Colonic mucosa (tissue), 4 donors: ENCODE measurements at places on chromosomes 3 and 15.

GRCh38 chr15:79282371-79283251 lies at the start of gene ANKRD34C:
Gene ANKRD34C (plus strand): TSS chr15:79282722. CDS start chr15:79293285, 10,563 bp downstream.
- DNase-seq: no peak

GRCh38 chr15:48395521-48396011 lies 64.3 kb downstream of the DUT start:
- DNase-seq: no peak

DNA sequence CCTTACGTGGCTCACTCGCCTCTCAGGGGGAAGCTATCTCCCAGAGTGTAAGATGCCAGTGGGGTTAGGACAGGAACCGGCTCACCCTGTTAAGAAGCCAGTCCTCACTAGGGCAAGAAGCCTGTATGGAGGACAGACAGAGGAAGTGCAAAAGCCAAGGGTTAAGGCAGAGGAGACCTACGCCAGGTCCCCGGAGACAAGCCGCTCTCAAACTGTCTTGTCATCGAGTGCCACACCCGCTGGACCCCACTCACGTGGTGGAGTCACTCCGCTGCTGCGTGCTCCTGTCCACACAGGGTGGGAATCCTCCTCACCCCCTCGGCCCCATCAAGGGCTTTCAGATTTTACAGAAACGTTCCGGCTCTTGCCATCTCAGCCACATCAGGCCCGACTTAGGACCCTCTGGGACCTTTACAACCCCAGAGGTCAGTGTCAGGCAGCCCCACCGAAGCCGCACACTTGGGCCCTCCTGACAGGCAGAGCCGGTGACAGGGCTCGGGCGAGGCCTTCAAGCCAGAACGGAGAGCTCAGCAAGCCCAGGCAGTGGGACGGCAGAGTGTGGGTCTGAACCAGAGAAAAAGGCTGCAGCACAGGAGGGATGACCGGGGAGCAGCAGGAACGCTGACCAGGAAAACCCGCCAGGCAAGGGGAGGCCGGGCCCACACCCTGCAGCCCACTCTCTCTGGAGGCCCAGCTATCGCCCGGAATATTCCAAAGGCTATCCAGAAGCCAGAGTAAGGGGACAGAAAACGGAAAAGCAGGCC lies 61.7 kb downstream of the XXYLT1 start:
- DNase-seq: peak; percentile 18

DNA sequence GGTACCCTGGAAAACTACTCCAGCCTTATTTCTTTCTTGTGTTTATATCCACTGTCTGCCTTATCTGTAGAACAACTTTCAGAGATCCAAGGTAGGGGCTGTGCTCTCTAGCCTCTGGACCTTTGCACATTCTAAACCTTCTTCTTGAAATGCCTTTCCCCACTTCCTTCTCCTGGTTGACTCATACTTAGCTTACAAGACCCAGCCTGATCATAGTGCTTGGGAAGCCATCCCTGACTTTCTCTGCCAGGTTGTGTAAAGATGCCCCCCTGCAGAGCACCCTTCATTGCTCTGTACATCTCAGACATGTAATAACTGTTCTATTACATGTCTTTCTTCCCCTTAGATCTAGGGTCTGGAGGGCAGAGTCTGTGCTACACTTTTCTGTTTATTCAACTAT lies 50.1 kb downstream of the PPM1L start:
- no peak for DNase-seq

DNA sequence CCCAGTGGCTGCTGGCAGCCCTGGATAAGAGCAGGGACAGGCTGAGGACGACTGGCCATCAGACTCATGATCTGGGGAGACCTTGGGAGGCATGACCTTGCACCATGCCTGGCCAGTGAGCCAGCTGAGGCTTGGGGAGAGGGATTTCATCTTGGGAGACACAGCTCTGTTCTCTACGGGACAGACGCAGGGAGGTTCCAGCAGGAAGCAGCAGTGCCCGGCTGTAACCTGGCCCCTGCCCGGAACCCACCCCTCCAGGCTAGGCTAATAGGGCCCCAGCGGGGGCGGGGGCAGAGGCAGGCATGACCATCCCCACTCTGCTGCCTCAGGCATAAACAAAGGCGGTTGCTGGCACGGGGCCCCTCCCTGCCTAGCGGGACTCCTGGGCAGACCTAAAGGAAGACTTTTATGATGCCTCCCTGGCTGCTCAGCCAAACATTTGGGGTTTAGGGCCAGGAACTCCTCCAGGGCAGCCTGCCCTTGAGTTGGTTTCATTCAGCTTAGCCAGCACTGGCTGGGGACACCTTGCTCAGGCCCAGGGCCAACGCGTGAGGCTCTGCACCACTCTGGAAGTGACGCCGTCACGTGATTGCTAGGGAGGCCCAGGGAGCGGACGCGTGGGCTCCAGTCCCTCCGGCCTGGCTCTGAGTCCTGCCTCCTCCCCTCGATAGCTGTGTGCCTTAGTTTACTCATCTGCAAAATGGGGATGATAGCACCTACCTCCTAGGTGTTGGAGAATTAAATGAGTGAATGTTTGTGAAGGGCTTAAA lies 27.6 kb downstream of the HDAC11 start:
- DNase-seq: no peak

- DNase-seq: no peak
Measured at GRCh38 chr3:79564192-79564591, 203.6 kb downstream of the ROBO1 start.

DNA sequence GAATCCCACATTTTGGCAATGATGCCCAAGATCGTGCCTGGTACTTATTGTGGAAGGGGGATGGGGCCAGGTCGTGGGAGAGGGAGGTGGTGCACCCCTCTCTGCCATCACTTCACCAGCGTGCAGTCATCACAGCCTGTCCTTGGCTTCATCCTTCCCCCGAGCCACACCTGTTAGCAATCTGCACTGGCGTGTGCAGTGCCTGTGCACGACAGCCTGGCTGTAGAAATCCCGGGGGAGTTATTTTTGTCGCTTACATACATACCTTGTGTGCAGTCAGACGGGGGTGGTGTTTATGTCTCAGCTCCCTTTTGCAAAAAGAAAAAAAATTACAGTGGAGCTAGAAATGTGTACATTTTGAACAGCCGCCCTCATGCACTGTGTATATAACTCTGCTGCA lies 216.0 kb downstream of the TLE3 start:
- DNase-seq: no peak
